ENCODE measurements at places on chromosomes 6 and 20.

DNA sequence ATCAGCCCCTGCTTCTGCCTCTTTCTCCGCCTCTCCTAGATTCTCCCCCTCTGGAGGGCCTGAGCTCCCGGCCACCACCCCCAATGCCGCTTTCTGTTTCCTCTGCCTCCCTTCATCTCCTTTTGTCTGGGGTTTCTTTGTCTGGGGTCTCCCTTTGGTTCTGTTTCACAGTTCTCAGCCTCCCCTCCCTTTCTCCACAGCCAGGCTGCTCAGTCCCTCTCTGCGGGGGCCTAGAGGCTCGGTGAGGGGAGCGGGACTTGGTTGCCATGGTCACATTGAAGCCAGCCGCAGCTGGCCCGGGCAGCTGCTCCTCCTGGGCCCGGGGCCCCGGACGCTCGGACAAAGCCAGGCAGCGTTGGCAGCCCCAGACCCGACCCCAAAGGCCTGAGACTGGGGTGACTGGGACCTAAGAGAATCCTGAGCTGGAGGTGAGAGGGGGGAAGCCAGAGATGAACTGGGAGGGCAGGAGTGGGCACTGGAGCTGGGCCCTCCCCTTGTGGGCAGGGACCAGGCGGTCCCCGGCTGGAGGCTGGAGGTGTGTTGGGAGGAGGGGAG is 3.5 kb upstream of the DDR1 start:
- no peak for DNase-seq

GRCh38 chr6:89299466-89299850 is 15.6 kb downstream of the GABRR2 start:
- no peak for DNase-seq

DNA sequence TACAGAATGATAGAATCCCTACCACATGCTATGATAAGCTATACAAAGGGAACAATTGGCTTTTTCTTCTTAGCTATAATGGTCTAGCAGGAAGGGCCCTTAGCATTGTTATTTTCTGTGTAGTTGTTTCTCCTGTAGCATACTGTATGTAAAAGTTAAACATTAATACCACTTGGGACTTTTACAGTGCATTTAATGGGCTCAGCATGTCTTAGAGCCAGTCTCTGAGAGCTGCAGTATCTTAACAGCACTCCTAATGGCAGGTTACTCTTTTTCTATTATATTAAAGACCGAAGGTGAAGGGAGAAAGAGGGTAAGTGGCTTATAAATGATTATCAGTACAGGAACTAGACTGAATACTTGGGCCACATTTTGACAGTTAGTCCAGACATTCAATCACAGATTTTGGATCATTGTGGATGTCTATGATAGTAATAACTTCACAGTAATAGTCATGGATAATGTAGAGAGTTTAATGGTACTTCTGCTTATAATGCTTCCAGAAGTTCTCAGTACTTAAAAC is 290.7 kb downstream of the PHF3 start:
- DNase-seq = no peak

DNA sequence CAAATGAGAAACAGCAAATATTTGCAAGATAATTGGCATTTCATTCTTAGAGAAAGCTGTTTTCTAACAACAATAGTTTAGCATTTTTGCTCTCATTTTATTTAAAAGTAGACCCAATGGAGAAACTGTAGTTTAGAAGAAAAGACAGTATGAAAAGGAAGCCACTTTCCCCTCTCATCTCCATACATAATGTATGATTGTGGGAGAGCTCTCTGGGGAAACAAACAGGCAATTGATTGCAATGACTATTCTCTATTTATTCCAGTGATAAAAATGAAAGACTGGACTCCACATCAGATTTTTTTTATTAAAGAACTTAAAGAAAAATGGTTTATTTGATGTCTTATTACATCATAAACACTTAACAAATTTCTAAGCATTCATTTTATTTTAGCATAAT is 116.8 kb upstream of the SASH1 start:
- no peak for DNase-seq

- no peak for DNase-seq
These were observed 1109.0 kb upstream of the FLRT3 start for GRCh38 chr20:15446373-15446772.

DNA sequence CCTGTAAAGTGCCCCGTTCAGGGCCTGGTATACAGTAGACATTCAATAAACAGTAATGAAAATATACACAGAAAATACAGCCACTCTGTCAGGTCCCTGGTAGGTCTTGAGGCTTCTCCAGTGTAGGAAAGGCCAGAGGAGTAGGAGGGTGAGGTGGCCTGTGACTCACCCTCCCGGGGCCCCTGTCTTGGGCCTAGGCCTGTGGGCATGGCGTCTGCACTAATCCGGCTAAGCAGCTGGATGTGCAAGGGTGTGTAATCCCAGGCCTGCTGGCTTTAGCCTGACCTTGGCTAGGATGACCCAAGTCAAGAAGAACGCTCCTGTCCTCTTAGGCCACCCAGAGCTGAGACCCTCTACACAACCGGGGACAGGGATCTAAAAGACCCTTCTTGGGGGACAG is 84.9 kb downstream of the KCNB1 start:
- no peak for DNase-seq

- DNase-seq = no peak
These were observed 47.4 kb downstream of the BMP6 start for GRCh38 chr6:7773322-7773721.

GRCh38 chr6:105759015-105759414 is 327.1 kb upstream of the PRDM1 start:
- DNase-seq = no peak

GRCh38 chr6:32176476-32177182 is 745 bp upstream of the AGPAT1 start:
- no peak for DNase-seq

- no peak for DNase-seq
These were observed 26.7 kb upstream of the AKIRIN2 start for GRCh38 chr6:87728706-87729105.

DNA sequence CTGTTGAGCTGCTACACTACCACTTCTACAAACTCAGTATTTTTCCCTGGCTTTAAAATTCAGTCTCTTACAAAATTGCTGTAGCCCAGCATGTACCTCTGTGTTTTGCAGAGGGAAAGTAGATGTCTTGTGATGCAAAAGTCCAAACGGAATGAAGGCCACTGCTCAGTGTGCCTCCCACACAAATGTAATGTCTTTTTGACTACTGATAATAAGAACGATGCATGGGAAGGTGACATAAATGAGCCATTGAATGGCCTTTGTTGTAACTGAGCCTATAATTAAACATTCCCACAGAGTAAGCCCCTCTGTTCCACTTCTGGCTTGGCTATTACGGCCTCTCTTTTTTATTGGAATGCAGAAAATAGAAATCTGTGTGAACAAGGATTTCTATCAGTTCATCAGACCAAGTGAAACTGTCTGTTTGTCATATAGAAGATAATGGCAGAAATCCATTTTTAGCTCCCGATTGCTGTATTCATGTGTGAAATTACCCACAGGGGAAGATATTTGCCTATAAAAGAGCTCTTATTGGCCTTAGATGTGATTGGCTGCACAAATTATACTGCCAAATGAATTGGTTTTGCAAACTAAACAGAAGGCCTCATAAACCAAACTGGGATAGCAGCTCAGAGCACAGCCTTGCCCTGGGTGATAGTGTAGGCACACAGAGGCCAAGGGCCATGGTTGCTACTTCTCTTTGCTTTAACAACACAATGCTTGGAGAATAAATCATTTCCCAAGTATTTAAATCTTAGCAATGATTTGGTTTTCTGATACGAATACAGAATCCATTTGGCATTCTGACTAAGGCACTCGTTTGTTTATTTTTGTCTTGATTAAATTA is 241.5 kb upstream of the PLN start:
- no peak for DNase-seq

GRCh38 chr6:2534406-2535042 is 216.2 kb downstream of the MYLK4 start:
- no peak for DNase-seq

DNA sequence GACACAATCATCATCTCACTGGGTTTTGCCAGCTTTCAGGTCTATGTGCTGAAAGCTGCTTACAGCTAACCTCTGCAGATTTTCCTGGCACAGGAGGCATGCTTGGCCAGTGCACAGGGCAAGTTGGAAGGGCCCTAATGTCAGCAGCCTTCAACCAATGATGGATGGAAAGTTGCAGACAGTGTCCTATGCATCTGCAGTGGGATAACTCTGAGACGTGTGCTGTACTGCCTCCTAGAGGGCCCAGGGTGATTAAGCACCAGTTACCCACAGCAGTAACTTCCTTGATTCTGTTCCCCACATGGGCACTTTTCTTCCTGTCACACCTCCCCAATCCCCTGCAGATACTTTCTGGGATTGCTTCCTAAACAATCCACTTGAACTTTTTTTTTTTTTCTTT is 38.6 kb downstream of the OVOL2 start:
- DNase-seq = no peak

- no peak for DNase-seq
These were observed 89.2 kb downstream of the CD164 start for GRCh38 chr6:109292983-109293586.

DNA sequence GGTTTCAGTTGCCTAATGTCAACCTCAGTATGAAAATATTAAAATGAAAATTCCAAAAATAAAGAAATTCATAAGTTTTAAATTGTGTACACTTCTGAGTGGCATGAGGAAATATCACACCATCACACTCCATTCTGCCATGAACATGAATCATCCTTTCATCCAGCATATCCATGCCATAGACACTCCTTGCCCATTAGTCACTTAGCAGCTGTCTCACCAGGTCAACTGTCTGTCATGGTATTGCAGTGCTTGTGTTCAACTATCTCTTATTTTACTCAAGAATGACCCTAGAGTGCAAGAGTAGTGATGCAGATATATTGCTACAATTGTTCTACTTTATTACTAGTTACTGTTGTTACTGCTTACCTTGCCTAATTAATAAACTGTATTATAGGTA is 712.4 kb downstream of the EPHA7 start:
- no peak for DNase-seq

GRCh38 chr6:166423051-166423745 is 40.5 kb upstream of the MPC1 start:
- DNase-seq = no peak

- no peak for DNase-seq
These were observed 144.7 kb upstream of the FBXL4 start for GRCh38 chr6:99092461-99092860.

DNA sequence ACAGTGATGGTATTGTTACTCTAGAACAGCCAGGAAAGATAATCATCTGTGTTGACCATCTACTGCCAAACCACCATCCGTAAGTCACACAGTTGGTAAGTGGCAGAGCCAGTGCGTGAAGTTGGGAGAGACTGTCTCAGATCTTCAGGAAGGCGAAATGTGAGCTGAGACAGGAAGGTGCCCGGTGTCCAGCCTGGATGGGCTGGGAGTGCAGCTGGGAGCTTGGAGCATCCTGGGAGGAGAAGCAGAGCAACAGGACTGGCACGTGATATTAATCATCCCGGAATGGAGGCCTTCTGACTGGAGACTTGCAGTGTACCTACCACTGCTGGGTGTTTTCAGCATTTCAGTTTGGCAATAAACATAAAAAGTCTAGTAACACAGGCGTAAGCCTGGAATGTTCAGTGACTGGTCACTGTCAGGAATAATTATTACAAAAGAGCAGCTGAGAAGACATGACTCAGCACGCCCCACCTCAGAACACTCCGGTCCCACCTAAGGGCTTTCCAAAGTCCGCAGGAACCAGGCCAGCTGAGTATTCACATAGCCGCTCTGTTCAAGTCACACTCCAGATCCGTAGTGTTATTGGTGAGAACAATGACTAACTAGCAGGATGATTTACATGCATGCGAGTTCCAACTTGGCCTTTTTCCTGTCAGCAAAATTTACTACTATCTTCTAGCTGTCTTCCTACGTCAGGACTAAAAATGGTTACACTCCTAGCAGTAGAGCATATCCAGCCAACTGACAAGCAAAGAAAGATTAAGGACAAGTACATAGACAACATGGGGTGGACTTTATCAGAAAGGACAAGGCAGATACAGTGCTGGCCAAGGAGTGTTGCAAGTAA is 45.1 kb upstream of the PNRC1 start:
- no peak for DNase-seq

- DNase-seq = no peak
These were observed 428.5 kb downstream of the CD83 start for GRCh38 chr6:14546036-14546435.

DNA sequence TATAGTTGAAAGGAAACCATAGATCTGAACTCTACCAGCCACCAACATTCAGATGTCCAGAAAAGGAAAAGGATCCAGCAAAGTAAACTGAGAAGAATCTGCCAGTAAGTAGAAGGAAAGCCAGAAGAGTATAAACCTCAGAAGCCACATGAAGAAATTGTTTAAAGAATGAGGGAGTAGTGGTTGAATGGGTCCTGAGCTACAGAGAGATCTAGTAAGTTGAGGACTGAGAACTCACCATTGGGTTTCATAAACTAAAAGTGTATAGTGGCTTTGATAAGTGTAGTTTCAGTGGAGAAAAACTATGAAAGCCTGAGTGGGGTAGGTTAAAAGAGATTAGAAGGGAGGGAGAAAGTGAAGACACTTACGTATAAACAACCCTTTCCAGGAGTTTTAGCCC is 32.0 kb upstream of the SUMO4 start:
- DNase-seq = no peak

DNA sequence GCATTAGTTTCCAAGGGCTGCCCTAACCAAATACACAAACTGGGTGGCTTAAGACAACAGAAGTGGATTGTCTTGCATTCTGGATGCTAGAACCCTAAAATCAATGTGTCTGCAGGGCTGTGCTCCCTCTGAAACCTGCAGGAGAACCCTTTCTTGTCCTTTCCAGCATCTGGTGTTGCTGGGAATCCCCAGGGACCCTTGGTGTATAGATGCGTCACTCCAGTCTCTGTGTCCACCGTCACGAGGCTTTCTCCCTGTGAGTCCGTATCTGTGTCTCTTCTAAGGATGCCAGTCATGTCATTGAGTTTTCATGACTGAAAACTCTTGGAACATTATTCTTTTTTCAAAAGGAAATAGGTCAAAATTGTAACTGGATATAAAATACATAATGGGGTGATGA is 142.9 kb downstream of the RNASET2 start:
- no peak for DNase-seq

DNA sequence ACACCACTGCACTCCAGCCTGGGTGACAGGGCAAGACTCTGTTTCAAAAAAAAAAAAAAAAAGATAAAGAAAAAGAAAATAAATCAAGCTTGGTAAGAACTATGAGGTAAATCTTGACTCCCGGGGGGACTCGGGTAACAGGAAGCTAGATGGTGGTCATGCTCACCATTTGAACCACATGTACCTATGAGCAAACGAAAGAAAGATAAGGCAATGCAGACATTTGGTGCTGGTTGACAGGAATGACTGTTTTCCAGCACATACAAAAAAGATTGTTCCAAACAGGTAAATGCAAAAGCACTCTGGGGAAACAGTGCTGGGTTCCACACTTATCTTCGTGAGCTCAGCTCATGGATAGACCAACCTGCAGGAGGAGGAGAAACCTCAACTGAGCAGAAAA is 22.8 kb upstream of the PTPN1 start:
- DNase-seq = no peak

DNA sequence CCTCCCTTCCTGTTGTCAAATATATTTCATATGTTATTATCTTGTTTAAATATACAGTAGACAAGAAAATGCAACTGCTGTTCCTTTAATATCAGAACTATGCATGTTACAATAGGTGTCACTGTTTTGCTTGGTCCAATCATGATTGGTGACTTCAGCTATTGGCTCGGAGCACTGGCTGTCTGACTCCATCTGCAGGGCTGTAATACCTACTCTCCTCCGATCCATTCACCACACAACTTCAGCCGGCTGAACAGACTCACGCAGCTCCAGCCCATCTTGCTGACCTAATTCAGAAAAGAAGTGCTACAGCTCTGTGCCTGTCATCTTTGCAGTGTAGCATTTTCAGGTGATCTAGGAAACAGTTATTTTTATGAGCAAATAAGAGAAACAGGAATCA is at the start of gene BTBD3:
BTBD3 (plus strand) TSS at position 231 of the 400 bp plus-strand sequence. CDS start 383 bp downstream, outside the sequence.
- DNase-seq = no peak

GRCh38 chr6:35516712-35517111 is 4.0 kb upstream of the TULP1 start:
- no peak for DNase-seq

All from naive thymus-derived CD8-positive, alpha-beta T cell (primary cell).